ENCODE measurements at places on chromosomes 12 and 14.

GRCh38 chr12:123995023-123995748 is 22.2 kb downstream of the ZNF664 start:
- no peak for DNase-seq

DNA sequence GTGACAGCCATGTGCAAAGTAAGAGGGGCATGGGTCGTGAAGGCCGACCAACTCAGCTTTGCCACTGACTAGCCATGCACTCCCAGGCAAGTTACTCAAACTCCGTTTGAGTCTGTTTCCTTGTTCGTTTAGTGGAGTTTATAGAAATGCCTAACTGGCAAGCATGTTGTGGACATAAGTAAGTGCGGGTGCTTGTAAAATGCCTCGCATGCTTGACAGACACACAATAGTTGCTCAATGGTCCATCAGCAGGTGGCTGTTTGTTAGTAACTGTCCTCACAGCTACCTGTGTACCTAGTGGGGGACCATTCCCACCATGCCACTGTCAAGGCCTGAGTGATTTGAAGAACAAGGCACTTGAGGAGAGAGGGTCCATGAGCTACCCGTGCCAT is 338.3 kb downstream of the DPF3 start:
- DNase-seq, result no peak

DNA sequence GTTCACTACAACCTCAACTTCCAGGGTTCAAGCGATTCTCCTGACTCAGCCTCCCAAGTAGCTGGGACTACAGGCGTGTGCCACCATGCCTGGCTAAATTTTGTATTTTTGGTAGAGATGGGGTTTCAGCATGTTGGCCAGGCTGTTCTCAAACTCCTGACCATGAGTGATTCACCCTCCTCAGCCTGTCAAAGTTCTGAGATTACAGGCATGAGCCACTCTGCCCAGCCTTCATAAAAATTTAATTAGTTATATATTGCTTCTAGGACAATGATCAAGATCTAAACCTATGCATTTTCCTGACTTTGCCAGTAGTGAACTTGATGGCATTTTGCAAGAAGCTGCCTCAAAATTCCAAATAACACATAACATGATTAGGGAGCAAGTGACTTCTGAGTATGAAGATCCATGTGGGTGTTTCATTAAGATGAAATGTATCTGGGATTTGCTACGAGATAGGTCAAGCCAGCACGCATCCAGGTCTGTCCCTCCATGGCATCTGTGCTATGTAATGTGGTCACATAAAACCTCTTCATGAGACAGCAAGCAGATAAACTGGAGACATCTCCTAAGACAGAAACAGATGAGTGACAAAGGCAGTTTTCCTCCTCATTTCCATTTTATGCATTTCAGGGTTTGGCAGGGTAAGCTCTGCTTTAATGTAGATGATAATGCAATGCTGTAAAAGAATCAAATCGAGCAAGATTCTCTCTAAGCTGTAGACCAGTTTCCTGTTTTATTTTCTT is 319.4 kb upstream of the ATP2B1 start:
- no peak for DNase-seq

GRCh38 chr12:71128191-71128788 is 29.5 kb downstream of the TSPAN8 start:
- DNase-seq, result no peak

GRCh38 chr12:72839696-72840095 is 567.5 kb downstream of the TRHDE start:
- no peak for DNase-seq

GRCh38 chr12:72286526-72286925 is 14.4 kb downstream of the TRHDE start:
- DNase-seq, result no peak

- no peak for DNase-seq
Measured at GRCh38 chr12:63302269-63302940, 151.4 kb upstream of the AVPR1A start.

GRCh38 chr14:25622763-25623162 is 572.8 kb upstream of the STXBP6 start:
- DNase-seq, result no peak

DNA sequence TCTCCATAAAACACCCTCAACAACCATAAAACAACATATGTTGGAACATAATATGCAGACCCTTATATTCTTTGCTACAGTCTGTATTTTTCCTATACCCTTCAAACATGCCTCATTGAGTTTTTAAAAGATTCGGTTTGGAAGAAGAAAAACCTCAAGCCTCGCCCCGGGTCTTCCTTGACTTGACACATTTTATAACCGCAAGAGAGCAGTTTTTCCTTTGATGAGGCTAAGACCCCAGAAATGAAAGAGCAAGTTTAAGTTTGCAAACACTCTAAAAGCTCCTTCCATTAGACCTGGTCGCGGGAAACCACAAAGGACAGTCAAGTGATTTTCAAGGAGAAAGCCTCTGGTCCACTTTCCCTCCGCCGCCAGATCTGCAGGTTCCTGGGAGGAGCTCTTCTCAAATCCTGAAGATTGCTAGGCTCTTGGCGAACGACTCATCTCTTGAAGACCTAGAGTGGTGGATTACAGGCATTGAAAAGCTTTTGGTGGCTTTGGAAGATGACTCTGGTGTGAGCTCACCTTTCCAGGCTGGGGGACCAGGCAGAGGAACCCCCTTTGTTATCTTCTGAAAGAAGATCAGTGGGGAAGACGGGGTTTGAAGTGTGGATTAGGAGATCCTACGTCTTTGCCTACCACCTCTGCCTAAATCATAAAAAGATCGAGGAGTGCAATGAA is at the start of gene ASCL4:
ASCL4 (plus strand) TSS at position 356 of the 681 bp plus-strand sequence. CDS start 515 bp downstream, outside the sequence.
- no peak for DNase-seq
